CMK (cell line): ENCODE measurements at places on chromosomes 7 and 10.
A peak's percentile ranks its signal among the peaks of the same experiment; 100 is the strongest.

- peak; percentile 97 for DNase-seq
These were observed 1.2 kb downstream of the KLLN start for GRCh38 chr10:87861953-87862678.

- DNase-seq, result no peak
These were observed 139.0 kb downstream of the LRRN3 start for GRCh38 chr7:111229916-111230315.

DNA sequence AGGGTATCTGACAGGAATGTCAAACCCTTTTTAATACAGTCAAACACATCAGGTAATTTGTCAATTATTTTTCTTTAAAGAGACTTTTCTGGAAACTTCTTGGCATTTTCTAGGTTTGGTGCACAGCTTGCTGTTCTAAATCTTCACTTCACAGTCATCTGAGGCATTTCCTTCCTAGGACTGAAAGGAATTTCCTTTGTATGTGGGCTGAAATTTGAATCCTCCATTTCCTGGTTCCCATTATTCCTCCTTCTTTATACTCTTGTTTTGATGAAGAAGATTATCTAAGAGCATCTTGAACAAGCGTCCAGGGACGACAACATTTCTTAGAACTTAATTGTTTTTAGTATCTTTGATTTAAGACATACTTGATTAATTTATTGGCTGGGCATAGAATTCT, 24.9 kb downstream of the CALD1 start:
- no peak for DNase-seq

DNA sequence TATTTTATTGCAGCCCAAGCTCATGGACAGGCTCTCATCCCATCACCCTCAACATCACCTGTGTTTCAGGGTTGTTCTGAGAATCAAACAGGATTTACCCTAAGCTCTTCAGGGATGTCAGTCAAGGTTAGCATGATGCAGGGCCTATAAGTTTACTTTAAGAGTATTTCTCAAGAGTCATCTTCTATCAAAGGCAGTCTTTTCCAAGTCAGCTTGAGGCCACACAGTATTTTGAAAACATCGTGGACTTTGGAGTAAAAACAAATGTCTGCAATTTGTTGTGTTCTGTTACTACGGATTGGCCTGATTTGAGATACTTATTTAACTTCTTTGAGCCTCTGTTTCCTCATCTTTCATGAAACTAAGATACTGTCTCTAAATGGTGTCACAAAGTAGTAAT, 42.0 kb upstream of the NRP1 start:
- DNase-seq, result no peak

DNA sequence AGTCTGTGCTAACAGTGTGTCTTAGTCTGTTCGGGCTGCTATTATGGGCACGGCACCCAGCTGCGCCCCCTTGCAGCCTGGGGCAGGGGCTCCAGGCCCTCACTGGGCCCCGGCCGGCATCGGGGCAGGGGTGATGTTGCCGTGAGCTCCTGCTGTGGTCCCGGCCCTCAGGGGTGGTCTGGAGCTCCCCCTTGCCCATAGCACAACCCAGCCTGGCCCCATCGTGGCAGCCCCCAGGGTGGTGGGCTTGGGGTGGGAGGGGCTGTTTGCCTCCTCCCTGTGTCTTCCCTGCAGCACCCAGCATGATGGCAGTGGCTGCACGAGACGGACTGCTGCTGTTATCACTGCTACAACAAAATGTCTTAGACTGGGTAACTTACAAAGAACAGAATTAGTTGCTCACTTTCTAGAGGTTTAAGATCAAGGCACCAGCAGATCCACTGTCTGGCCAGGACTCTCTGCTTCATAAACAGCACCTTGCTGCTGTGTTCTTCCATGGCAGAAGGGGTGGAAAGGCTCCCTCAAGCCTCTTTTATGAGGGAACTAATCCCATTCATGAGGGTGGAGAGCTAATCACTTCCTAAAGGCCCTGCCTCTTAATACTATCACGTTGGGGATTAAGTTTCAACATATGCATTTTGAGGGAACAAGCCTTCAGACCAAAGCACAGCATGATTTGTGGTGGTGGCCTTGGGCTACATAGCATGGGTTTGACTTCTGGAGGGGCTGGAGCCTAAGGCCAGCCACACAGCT, 149.5 kb downstream of the SEC23IP start:
- no peak for DNase-seq

GRCh38 chr7:51084121-51084520, 232.5 kb downstream of the COBL start:
- DNase-seq, result no peak

GRCh38 chr7:117271566-117271965, 51.3 kb downstream of the WNT2 start:
- no peak for DNase-seq

DNA sequence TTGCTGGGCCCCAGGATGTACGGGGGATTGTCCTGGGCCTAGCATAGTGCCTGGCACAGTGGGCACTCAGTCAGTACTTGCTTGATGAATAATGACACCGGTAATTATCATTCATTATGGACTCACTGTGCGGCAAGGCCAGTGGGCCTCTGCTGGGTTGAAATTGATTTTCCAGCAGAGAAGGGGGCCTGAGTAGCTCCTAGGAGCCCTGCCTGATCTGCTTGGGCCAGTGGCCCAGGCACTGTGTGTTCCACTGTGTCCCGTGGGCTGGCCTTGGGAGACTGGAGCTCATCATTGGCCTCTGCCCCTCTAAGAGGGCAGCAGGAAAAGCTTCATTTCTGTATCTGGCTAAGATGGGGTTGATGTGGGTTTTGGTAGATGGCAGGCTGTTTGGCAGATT, 1.4 kb downstream of the CHST3 start:
- DNase-seq, result no peak

GRCh38 chr7:124284937-124285336, 252.1 kb upstream of the TMEM229A start:
- DNase-seq, result no peak
